ENCODE measurements at places on chromosomes 16 and 17.

- DNase-seq: no peak
Observed at GRCh38 chr16:73206151-73206707, 158.3 kb upstream of the ZFHX3 start.

GRCh38 chr16:85319208-85319983 lies 207.1 kb upstream of the CIBAR2 start:
- no peak for DNase-seq

- DNase-seq: no peak
Observed at GRCh38 chr17:48752399-48753288, 24.1 kb upstream of the HOXB13 start.

DNA sequence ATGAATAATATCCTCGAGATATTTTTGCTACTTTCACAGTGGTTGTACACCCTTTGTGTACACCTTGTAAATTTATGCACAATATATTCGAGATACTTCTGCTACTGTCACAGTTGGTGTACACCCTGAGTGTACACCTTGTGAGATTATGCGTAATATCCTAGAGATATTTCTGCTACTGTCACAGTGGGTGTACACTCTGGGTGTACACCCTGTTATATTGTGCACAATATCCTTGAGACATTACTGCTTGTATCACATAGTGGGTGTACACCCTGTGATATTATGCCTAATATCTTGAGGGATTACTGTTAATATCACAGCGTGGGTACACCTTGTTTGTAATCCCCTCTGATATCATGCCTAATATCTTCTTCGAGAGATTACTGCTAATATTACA lies 7.2 kb upstream of the NUDT7 start:
- DNase-seq: no peak

- no peak for DNase-seq
Observed at GRCh38 chr16:68368301-68368888, 57.6 kb downstream of the PRMT7 start.

GRCh38 chr16:13351181-13351580 lies 449.8 kb downstream of the SHISA9 start:
- no peak for DNase-seq

DNA sequence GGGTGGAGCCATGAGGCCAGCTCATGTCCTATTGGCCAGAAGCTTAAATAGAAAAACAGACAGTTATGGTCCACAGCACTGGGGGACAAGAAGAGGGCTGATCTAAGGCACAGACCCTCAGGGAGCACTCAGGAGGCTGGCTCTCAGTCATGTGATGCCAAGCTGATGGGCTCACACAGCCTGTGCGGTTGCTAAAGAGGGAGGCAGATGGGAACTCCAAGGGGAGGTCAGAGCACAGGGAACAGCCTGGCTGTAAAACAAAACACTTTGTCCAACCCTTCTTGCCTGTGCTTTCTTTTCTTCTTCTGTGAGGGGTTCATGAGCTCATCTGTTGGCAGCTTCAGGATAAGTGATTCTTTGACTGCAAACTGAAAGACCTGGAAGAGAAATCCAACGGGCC lies 27.2 kb downstream of the CNTNAP1 start:
- no peak for DNase-seq

DNA sequence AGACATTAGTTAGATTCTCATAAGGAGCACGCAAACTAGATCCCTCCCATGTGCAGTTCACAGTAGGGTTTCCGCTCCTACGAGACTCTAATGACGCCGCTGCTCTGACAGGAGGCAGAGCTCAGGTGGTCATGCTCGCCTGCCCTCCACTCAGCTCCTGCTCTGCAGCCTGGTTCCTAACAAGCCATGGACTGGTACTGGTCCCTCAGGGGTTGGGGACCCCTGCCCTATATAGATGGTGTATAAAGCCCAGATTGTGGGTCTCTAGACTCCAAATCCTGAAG lies 52.1 kb upstream of the LYRM9 start:
- no peak for DNase-seq

DNA sequence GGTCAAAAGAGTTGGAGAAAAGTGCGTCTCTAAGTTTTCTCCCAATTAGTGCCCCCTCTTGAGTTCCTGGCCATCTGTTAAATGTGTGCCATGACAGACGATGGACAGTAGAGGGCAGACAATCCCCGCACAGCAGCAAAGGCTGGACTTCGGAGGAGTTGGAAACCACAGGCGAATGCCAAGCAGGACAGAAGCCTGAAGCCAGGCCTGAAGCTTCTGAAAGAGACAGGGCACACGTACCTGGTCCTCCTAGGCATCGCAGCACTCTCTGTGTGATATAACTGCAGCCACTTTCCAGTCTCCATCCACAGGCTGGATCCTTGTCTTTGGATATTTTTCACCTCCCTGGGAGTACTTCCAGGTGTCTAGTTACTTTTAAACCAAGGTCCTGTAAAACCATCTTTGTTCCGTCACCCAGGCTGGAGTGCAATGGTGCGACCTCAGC lies 14.5 kb downstream of the C17orf100 start:
- peak; percentile 71 for DNase-seq

- DNase-seq: peak; percentile 94
Observed at GRCh38 chr16:89560378-89561141, at the start of gene RPL13. Gene RPL13, plus strand, starts transcription at chr16:89560682. Its CDS starts 278 bp downstream, at chr16:89560960.

- no peak for DNase-seq
Observed at GRCh38 chr17:27366437-27366836, 72.5 kb downstream of the WSB1 start.

GRCh38 chr17:50318501-50319285 lies 27.2 kb upstream of the XYLT2 start:
- DNase-seq: no peak

- DNase-seq: no peak
Observed at GRCh38 chr17:80930335-80931279, 61.0 kb upstream of the CHMP6 start.

DNA sequence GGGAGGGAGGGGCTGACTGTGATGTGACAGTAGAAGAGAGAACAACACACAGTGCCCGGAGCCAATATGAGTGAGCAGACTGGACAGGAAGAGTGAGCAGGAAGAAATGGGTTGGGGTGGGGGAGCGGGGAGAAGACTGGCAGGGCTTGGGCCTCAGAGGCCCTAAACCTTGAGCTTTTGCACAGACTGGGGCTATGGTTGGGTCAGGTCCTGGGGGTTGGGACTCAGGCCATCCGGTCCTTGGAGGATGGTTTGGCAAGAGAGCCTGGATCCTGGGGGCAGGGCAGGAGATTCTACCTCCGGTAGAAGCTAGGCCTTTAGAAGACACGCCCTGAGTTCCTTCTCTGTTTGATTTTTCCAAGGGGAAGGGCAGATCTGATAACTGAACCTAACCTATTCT lies 1.1 kb downstream of the CAMTA2 start:
- no peak for DNase-seq

DNA sequence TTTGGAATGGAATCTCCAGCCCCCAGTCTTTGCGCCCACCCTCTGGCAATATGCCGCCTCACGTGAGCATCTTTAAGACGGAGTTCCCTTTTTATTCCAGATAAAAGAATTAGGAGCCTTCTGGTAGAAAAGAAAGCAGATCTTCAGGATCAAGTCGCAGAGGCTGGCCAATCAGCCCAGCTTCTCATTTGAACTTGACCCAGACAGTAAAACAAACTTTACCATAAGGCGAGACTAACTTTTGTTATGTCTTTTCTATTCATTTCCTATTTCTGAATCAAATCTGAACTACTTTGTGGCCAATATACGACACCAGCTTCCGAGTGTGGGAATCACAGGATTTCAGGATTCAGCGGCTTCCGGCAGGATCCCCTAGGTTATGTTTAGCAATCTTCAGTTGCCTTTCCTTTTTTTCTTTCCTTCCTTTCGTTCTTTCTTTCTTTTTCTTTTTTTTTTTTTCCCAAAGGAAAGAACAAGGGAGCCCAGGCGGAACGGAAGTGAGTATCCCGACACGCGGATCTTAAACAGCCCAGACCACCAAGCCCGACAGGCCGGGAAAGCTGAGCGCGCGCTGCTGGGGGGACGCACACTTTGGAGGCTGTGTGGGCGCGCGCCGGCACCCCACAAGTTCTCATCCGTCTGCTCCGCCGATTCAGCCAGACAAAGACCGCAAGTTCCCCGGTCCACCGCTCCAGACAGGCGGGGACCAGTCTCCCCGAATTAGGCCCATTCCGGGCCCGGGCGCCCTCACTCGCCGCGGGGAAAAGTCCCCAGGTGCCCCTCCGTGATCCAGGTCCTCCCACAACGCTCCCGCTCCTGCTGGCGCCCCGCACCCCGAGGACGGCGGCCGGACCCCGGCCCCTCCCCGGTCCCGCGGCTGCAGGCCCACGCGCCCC lies 633 bp downstream of the TBC1D16 start:
- no peak for DNase-seq
